ENCODE measurements at places on chromosomes 3 and 15.

- DNase-seq = no peak
Observed at GRCh38 chr3:105580296-105580965, 213.7 kb downstream of the ALCAM start.

DNA sequence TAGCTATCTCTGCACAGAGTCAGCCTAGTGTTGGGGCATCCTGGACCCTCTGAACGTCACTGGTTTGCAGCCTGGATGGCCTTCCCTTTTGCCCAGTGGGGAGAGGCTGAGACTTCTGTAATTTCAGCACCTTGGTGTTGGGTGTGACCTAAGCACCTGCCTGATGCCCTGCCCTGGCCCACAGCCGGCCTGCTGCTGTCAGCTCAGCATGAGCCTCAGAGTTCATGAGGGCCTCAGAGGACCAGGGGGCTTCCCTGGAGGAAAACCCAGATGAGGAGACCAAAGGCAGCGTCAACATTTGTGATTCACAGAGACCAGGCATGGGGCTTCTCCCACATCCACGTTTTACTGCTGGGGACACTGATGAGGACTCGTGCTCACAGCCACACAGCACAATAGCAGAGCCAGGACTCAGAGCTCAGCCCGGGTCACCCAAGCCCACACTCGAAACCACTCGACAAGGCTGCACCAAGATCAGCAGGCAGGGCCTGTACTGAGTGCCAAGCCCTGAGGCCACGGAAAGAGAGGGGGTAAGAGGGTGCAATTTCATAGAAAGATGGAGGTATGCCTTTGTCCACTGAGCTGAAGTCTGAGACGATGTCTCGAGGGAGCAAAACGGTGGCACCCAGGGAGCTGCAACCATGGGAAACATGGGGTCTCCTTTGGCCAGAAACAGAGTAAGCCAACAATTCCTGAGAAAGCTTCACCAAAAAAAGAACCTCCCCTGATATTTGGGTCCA lies 9.9 kb upstream of the GP9 start:
- DNase-seq = no peak

DNA sequence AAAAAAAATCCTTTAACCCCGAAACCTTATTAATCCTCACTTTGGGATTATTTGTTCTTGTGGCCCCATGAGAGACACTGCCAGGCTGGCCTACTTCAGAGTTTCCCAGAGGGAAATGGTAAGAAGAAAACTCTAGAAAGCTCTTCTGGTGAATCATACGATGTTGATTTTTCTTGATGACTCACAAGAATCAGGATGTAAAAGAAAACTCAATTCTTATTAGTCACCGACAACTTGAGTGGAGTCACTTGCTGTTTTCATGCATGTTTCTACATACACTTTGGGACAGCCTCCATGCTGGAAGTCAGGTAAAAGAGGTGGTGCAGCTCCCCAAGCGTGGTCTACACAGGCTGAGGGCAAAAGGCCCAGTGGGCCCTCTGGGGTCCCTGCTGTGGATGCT lies 42.8 kb downstream of the MYO5C start:
- DNase-seq = peak; percentile 69

GRCh38 chr3:126837773-126838172 lies 133.7 kb downstream of the CHCHD6 start:
- no peak for DNase-seq

DNA sequence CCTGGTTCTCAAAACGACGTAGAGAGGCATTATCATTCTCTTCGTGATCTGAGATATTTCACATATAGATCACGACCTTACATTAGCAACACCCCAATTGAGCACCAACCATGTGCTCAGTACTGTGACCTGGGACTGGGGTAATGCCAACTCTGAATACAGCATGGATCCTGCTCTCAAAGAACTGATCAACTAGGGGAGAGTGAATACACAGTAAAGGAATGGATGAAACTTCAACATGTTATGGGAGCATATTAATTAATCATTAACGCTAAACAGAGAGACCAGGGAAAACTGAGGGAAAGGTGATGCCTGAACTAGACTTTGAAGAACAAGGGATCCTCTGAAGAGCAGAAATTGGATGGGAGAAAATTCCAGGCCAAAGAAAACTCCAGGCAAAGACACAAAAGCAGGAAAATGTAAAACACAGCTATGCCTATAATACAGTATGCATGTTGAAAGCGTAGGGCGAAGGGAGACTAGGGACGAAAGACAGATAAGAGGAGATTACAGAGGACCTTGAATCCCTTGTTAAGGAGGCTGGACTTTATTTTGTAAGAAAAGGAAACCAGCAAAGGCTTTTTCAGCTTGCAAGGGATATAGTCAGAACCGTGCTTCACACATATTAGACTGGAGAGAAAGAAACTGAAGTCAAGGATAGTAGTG lies 105.7 kb downstream of the ANO10 start:
- DNase-seq = no peak

DNA sequence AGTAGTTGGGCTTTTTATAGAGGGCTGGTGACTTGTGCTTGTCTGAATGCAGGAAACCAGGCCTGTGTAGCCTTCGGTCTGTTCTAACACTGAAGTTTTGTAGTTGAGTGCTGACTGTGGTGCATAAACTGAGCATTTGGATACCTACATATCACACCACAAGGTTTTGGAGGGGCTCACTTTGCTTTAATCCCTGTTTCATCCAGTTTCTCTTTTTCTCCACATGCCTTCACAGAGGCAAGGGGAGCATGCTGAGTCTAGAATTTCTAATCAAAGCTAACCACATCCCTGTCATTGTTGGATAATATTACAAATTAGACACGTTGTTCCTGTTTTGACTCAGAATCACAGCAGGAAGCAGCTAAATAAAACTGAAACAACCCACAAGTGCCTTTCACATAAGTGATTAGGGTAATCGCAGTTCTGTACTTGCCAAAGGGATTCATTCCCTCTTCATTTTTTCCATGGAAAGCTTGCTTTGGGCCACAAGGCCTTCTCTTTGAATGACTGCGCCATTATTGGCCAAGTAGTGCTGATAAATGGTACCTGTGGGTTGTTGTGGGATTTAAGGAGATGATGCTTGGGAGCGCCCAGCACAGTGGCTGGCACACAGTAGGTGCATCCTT lies 48.9 kb downstream of the TGFBR2 start:
- DNase-seq = no peak

DNA sequence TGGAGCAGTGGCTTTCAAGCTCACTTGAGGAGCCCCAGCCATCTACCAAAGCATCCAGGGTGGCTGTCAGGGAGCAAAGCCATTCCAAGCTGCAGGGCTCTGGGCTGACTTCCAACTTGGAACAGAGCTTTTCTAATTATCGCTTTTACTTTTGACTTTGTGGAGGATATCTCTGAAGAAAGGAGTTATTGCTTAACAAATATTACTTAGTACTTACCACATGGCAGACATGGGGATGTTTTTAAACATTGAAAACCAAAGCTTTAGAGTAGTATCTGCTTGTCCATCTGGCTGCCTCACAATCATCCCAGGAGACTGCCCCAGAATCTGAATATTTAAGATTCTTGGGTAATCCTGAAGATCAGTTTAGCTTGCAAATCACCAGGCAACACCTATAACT lies 8.9 kb downstream of the TAGLN3 start:
- DNase-seq = no peak

GRCh38 chr15:100941536-100941935 lies 22.4 kb downstream of the LRRK1 start:
- DNase-seq = no peak

DNA sequence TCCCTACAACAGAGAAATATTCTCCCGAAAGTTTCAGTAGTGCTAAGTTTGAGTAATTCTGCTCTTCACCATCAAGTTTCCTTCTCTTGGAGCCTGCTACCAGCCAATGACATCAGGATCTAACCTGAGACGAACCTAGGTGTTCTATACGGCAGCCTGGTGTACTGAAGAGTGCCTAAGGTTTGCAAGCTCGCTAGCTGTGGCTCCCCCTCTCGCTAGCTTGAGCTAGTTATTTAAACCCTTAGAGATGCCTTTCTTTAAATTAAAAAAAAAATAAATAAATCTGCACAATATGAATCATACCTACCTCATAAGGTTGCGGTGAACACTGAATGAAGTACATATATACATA lies 1.4 kb upstream of the COL8A1 start:
- peak; percentile 44 for DNase-seq

GRCh38 chr3:70747847-70748246 lies 435.4 kb upstream of the MDFIC2 start:
- DNase-seq = no peak

DNA sequence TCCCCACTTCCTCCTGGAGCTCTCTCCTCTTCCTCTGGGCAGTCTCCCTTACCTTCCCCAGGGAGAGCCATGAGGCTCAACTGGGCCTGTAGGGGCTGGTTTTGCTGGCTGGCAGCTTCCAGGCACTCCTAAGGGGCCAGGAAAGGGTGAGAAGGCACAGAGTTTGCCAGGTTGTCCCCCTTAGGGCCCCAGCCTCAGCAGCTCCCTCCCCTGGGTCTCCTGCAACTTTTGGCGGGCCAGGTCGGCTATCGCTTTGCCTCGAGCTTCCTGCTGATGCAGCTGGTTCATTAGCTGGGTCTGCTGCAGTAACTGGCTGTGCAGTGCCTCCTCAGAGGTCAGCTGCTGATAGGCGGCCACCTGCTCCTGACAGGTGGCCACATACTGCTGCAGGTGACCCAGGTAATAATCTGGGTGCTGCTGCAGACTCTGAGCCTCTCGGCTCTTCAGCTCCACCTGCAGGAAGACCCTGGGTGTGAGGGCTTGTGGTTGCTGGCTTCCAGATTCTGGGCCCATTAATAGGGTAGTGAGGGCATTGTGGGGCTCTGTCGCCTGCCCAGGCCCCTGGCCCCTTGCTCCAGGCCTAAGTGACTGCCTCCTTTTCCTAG lies 29.7 kb upstream of the OR4F6 start:
- no peak for DNase-seq

GRCh38 chr3:50609071-50609762 lies 2.4 kb downstream of the CISH start:
- no peak for DNase-seq

DNA sequence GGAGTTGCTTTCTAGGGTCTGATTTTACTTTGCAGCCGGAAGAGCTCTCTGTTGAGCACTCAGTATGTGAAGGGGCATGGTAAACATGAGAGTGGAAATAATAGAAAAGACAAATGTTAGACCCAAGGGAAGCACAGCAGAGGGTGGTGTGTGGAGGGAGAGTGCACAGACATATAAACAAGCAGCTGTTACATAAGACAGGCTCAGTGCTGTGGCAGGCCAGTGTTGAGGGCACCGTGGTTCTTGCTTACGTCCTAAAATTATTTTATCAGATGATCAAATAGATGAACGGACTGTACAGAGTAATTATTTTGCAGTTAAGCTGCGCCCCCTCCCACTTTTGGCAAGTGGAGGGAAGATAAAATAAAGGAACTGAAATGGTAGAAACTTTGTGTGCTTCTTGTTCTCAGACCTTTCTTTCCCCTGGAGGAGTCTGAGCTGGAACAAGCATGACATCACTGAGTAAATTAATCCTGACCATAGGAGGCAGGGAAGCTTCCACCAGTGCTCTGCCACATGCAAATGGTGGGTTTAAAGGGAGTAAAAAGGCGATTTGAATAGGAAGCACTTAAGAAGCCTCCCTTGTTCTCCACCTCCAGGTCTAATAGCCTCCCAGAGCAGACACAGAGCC lies 205.6 kb downstream of the IL20RB start:
- no peak for DNase-seq

DNA sequence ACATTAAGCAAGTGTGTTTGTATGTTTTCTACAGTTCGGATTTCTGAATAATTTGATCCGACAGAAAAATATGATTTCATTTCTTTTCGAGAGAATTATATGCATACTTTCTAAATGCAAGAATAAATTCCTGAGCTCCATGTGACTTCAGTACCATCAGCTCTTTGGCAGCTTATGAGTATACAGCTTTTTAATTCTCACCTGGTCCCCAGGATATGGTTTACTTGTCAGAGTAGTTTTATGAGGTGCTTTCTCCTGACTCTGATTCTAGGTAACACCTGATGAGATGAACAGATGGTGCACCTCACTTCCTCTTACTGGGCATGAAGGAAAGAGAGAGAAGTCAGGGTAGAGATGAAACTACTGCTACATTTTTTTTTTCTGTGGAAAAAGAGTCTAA lies 3.1 kb downstream of the HGD start:
- no peak for DNase-seq

DNA sequence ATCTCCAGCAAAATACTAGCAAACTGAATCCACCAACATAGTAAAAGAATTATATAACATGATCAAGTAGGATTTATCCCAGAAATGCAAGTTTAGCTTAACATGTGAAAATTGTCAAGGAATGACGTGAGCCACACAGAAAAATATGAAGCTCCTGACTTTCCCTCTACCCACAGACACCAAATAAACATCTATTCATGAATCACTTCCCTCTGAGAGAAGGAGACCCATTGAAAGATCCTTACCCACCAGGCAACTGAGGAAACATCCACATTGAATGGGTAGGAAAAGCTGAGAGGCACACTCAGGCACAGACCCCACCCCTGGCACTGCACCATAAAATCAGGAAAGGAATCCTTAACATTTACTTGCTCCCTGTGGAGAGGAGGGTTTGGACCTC lies 102.2 kb upstream of the MANF start:
- peak; percentile 15 for DNase-seq

DNA sequence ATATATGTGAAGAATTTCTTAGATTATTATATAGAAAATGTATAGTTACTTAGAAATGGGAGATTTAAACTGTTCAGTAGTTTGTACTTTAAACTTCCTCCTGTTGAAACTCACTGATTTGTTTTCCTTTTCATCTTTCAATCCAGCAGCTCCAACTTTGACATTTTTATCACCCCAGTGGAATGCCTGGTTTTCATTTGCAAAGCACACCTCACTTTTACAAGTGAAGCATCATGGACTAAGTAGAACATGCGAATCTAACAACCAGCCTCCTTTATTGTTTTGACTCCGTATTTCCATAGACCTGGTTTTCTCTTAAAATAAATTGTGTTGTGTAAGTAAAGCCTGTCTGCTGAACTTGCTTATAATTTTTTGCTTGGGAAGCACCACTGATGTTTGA lies 97.8 kb upstream of the ROBO2 start:
- DNase-seq = no peak

DNA sequence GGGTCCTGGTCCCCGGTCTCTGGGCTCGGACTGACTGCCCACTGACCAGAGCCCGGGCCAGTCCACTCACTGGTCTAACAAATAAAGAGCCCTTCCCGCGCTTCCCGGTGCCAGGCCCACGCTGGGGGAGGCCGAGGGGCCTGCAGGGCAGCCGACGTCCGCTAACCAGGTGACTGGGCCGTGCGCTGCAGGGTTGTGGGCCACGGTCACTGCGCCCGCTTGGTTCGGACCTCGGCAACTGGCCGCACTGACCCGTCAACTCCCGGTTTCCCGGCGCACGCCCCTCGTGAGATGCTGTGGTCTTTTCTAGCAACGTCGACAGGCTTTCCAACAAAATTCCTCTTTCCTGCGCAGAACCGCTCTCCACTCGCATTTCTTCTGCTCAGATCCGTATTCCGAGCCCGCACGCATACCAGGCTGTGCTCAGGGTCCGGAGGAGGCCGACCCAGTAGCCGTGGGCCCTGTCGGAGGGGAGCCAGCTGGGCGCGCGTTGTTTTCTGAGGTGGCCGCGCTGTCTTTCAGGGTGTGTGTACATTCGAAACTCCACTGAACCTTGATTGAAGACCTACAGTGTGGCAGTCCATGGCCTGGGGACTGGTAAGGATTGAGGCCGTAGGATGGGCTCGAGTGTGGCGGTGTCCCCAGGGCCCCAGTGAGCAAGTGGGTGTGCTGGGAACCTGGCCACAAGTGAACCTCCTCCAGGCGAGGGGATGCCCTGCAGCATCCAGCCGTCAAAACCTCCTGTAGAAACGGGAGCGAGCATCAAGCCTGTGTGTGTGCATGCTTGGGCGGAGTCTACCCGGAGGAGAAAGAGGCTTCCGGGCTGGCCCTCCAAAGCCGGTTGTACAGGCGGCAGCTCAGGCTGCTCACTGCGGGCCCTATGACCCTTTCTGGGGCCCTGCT lies 875 bp upstream of the NT5DC2 start:
- DNase-seq = no peak

Data from AG04450 (cell line).